Activated T-helper 9 cell treated with anti-CD3 and anti-CD28 coated beads, Interleukin-2, amount 50 U/mL, for 16 hours (primary cell): ENCODE measurements at places on chromosomes 6 and 20.

GRCh38 chr6:3835055-3835731 lies 14.0 kb upstream of the FAM50B start:
- no peak for DNase-seq

GRCh38 chr20:43238266-43238665 lies 48.6 kb upstream of the PTPRT start:
- no peak for DNase-seq

DNA sequence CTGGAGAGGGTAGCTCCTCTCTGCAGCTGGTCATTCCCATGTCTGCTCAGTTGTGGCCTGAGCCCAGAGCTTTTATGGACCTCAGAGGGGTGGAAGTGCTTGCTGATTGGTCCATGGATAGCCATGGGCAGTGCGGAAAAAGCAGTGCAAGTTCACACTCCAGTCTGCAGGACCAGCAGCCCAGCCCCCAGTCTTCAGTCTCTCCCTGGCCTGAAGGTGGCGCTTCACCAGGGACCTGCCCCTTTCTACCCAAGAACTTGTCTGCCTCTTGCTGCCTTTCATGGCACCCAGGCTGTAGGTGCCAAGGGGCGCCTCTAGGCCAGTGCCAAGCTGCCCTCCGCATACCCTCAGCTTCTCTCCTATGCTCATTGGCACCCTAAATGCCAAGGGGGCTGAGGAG lies 91.0 kb downstream of the TBXT start:
- DNase-seq, result no peak

DNA sequence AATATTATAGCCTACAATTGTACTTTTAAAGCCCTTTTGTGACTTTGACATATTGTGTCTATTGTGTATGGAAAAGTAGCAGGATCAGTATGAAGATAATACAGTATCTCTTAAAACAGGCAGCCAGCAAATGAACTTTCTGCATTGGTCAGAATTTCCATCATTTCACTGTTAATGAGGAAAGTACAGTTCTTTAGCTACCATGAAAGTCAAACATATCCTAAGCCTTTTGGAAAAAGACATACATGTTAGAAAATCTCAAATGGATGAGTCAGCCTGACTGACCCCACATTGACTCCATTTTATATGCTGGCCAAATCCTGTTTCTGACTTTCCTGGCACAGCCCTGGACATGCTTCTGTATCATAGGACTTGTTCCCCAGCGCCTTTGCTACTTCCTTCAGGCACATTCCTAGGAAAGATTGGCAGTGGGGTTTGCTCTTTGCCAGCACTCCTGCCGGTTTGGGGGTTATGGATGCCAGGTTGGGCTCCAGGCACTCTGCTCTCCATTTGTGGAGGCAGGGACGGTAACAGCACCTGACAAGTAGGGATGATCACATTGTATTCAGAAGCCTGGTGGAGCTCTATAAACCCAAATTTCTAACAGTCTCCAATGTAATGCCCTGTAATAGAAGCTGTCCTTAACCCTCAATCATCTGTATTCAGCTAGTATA lies 43.7 kb downstream of the TOP1 start:
- no peak for DNase-seq

- no peak for DNase-seq
These were observed 15.0 kb downstream of the RNF114 start for GRCh38 chr20:49951151-49951550.

DNA sequence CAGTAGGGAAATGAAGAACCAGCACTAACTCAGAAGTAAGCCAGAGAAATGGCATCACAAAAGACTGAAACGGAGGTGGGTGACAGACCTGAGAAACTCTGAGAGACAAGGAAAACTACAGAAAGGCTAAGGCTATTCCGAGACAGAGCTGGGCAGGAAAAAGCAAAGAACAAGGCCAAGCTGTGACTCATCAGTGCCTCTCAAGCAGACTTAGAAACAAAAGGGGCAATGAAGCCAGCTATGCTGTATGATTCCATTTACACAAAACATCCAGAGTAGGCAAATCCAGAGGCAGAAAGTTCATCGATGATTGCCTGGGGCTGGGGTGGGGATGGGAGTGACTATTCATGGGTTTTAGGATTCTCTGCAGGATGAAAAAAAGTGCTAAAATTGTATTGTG lies 50.0 kb downstream of the SLC23A2 start:
- no peak for DNase-seq

- no peak for DNase-seq
These were observed 135.7 kb downstream of the ALDH8A1 start for GRCh38 chr6:134814076-134814695.

DNA sequence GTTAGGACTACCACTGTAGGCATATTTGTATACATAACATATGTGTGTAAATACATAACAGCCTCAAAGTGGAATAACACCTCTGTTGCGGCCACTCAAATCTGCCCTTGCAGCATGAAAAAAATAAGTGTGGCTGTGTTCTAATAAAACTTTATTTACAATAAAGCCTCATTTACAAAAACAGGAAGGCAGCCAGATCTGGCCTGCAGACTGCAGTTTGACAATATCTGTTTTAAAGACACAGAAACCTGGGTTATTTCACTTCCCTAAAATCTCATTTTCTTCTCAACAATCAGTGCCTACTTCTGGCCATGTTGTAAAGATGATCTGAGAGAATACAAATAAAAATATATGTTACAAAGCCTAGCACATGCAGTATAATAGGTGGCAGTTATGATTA lies 53.9 kb upstream of the SCML4 start:
- DNase-seq, result no peak

- no peak for DNase-seq
These were observed 57.2 kb upstream of the CNR1 start for GRCh38 chr6:88223298-88223697.

DNA sequence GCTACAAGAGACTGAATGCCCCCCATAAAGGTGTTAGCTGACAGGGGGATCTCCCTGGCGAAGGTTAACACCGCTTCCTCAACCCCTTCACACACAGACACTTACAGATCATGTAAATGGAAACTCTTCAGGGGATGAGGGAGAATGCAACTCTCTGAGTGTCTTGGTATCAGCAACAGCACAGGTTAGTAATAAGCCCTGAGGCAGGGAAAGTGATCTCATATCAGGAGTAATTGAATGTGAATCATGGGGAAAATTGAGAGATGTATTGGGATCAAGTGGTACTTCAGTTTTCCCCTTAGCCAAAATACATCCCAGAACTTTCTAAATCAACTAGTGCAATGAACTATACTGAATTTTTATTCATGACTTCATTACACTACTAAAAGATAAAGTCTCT lies 23.8 kb downstream of the OR2J3 start:
- no peak for DNase-seq

DNA sequence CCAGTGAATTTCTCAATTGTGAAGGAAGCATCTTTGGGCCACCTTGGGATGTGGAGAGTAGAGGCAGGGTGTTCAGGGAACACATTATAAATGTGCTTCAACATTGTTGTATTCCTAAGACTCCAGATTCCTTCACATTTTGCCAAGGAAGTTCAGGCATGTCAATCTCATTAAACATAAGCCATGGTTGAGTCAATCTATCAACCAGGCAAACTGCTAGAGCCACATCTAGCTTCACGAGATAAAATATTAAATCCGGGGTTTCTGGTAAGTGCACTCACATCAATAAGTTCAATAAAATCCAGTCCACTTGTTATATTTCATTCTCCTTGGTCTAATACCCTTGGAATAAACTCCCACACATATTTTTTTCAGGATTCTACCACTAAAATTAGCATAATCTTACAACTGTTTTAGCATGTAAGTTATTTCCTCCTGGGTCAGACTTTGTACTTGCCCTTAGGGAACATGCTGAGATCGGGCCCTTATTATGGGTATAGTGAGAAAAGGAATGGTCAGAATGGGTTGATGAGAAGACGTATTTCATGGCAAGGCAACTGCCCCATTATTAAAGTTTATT lies 93.6 kb downstream of the ADTRP start:
- no peak for DNase-seq

- peak; percentile 41 for DNase-seq
These were observed 37.4 kb downstream of the COX4I2 start for GRCh38 chr20:31674895-31675827.

DNA sequence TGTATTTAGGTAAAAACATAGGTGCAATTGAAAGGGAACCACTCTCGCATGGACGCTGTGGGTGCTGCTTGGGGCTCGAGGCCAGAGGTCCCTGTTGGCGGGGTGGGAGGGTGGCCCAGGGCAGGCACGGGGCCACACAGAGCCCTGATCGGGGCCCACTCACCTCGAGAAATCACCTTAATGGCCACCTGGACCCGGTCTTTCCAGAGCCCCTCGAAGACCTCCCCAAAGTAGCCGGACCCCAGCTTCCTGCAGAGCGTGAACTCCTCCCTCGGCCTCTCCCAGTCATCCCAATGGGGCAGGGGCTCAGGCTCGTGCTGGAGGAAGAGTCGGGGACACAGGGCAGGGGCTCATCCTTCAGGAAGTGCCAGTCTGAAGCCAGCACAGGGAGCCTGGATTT lies 3.8 kb downstream of the PTK6 start:
- no peak for DNase-seq

DNA sequence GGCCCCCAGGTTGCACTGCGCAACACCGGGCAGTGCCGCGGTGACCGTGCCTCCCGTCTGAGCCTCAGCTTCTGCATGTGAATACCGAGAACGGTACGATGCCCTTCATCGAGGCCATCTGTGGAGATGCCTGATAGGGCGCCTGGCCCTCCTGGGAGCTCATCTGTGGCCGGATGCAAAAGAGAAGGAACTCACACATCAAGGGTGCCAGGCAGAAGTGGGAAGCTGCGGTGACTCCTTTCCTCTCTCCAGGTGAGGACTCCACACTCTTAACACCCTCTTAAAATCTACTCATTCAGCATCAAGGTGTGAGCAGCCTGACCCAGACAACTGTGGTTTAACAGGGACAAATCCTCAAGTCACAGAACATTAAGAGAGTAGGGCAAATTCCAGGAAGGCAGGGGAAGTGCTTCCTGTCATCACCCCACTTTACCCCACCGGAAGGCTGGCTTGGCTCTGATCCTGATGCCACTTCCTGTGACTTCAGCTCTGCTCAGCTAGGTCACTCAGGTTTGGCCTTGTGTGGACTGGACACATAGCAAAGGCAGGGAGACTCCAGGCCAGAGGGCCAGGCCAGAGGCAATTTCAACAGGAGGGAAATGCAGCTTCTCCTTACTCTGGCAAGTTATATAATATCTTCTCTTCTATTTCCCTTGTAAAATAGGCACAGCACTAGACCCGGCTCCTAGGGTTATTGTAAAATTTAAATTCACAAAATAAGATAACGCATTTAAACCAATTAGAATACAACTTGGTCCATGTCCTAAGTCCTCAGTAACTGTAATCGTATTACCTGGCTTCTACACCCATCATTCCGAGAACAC lies 69.4 kb downstream of the CPNE5 start:
- no peak for DNase-seq

GRCh38 chr6:10552270-10552810 lies 31.2 kb downstream of the GCNT2 start:
- no peak for DNase-seq

GRCh38 chr6:47420394-47421371 lies 56.9 kb upstream of the CD2AP start:
- no peak for DNase-seq

DNA sequence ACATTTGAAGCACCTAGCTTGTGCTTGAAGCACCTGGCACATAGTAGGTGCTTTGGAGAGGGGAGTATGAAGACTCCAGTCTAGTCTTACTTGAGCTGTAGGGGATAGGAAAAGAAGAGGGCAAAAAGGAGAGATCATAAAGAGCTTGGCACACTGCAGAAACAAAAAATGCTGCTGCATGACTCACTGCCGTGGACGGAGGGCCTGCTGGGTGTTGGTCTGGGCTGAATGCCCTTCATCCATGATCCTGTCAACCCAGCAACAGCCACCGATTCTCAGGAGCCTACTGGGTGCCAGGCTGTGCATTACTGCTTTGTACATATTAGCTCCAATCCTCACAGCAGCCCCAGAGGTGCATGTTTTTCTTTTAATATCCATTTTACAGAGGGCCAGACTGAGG lies 6.0 kb downstream of the PDYN start:
- no peak for DNase-seq

- peak; percentile 10 for DNase-seq
These were observed 7.9 kb upstream of the OSER1 start for GRCh38 chr20:44218446-44218845.
